ENCODE measurements at places on chromosomes 5 and 9.

GRCh38 chr5:73204332-73204731 is 31.3 kb downstream of the TMEM174 start:
- no peak for DNase-seq

DNA sequence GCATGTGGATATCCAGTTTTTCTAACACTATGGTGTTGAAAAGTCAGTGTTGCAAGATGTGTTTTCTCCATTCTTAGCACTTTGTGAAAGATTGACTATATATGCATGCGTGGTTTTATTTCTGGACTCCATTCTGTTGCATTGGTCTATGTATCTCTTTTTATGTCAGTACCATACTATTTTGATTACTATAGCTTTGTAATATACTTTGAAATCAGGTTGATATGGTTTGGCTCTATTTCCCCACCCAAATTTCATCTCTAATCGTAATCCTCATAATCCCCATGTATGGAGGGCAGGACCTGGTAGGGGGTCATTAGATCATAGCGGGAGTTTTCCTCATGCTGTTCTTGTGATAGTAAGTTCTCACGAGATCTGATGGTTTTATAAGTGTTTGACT is 6.5 kb downstream of the RIC1 start:
- no peak for DNase-seq

- DNase-seq, result no peak
Measured at GRCh38 chr5:36441280-36441679, 139.6 kb upstream of the RANBP3L start.

DNA sequence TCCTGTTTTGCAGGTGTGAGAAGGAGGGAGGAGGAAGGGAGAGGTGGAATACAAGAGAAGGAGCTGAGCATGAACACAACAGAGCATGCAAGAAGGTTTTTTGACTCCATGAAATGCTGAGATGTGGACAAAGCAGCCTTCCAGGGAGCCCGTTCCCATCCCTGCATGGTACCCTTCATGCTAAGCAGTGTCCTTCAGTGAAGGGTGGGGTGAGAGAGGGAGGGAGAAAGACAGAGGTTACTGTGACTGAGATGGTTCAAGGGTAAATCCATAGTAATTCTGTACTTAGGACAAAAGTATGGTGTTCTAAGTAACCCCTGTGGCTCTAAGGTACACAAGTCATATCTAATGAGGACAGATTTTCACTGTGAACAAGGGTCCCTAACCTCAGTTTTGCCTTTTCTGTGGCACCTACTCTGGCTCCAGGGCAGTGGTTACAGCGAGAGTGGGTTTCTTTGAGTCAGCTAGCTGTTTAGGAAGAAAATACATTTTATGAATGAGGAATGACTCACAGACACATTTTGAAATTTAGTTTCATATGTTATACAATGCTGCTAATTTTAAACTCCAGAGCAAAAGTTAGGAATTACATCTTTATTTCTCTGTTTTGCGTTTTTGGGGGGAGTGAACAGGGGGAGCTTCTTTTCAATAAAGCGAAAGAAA is 184.9 kb upstream of the SLC12A2 start:
- no peak for DNase-seq

DNA sequence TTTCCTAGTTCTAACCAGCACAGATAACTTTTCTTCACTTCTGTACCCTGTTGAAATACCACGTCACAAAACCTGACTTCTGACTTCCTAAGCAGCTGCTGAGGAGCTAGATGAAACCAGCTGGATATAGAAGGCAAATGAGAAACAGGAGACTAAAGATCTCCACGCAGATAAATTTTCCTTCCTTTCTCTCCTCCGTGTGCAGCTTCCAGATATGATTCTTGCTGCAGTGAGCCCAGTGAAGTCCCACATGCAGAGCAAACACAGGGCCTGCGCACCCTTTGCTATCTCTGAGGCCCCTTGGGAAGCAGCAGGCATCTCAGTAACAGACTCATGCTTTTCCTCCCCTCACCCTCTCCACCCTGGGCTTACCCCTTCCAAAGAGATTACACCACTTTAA is 1638.3 kb downstream of the MAT2B start:
- DNase-seq, result no peak
